ENCODE measurements at places on chromosomes 13 and 19. TPM values are rescaled to one million over a fixed set of nuclear protein-coding genes. Genes with fewer than 3 reads are reported as not detected.

The ZNF813 gene
- total RNA-seq, result 10.8 TPM

The HSPBP1 gene
- 15.6 TPM for total RNA-seq

- peak; percentile 56 for DNase-seq
- no peak overlapping the region for H3K27ac ChIP-seq
- no peak overlapping the region for H3K4me3 ChIP-seq
Observed at GRCh38 chr19:32976223-32976805, 4.3 kb downstream of the FAAP24 start.

DNA sequence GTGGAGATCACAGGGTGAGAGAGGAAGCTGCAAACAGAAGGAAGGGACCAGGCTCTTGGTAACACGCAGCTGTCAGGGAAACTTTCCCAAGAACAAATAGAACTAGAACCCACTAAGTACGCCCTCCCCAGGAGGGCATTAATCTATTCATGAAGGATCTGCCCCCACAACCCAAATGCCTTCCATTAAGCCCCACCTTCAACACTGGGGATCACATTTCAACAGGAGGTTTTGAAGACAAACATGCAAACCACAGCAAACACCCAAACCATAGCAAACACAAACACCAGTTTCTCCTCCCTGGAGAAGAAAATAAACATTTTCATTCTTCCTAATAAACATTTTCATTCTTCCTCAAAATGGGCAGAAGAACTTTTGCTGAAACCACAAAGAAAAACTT is 329.6 kb downstream of the EFNB2 start:
- H3K4me3 ChIP-seq, result no peak overlapping the region
- H3K27ac ChIP-seq, result no peak overlapping the region

DNA sequence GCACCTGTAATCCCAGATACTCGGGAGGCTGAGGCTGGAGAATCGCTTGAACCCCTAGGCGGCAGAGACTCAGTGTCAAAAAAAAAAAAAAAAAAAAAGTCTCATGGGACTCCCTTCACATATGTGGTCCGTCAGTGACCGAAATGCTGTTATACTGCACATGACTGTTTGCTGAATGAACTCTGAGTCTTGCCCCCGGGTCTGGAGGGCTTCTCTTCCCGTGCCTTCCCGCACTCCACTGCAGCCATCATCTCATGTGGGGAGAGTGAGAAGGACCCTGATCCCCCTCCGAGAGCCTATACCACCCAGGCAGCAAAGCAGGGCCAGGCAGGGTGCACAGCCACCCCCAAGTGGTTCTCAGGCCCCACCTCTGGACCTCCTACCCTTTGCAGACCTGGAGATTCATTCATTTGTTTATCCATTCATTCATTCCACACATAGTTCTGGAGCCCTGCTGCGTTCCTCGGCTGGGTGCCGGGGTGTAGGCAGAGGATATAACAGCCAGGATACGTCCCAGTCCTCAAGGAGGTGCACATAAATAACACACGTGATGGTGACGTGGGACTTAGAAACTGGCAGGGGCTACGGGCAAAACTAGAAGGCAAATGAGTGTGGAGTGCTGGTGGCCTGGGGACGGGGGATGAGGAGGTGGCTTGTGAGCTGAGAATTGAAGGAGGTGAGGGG is 14.2 kb downstream of the NDUFA11 start:
- H3K27me3 ChIP-seq, result no peaks in the 10 kb centered on the region
- no peaks in the 10 kb centered on the region for H3K4me1 ChIP-seq
- no peak for DNase-seq

DNA sequence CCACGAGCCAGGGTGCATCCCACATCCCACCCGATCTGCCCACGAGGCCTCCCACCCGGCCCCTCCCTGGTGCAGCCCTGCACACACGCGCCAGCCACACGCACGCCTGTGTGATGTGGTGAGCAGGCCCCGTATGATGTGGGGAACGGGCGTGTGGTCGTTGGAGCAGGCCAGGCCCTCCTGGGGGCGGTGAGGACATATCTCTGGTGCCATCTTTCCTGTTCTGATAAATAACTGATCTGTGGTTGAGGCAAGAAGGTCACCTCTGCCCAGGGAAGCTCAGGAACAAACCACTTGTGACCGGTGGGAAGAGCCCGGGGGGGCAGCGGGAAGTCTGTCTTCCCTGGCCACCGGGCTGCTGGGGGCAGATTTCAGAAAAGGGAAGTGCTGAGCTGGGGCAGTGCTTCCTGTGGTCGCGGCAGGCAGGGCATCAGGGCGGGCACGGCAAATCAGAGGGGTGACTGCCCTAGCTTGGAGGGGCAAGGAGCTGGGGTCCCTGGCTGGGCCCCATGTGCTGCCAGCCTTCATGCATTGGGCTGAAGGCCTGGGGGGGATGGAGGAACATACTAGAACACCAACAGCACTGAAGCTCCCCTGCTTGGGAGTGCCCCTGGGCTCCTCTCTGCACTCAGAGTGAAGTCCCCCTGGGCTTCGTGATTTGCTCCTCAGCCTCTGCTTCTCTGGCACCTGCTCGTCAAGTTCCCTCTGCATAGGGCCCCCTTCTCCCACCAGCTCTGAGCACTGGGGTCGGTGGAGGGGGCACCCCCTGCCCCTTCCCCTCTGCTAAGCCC is 35.2 kb upstream of the SLC7A10 start:
- H3K27ac ChIP-seq, result no peak overlapping the region
- peak; percentile 32 for DNase-seq
- no peak overlapping the region for H3K4me3 ChIP-seq
- peaks cover 14% of the 10 kb centered on the region for H3K4me1 ChIP-seq
- no peaks in the 10 kb centered on the region for H3K36me3 ChIP-seq

DNA sequence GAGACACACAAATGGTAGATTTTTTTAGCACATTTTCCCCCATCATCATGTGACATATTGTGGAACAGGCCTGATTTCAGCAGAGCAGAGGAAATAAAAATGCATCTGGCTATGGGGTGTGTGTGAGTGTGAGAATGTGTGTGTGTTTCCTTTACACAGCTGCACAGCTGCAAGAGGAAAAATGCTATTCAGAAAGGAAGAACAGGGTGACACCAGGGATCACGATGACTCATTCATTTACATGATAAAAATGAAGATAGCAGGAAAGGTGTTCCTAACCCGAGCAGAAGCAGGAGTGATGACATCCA is 469.5 kb upstream of the TSHZ3 start:
- no peak for DNase-seq
- H3K36me3 ChIP-seq, result no peaks in the 10 kb centered on the region
- H3K27ac ChIP-seq, result no peak overlapping the region

Data from B cell (primary cell).